ENCODE measurements at places on chromosomes 1 and 21. TPM values are rescaled to one million over a fixed set of nuclear protein-coding genes. Genes with fewer than 3 reads are reported as not detected.
A peak's percentile ranks its signal among the peaks of the same experiment; 100 is the strongest.

GRCh38 chr21:34330055-34330454, 33.8 kb upstream of the KCNE2 start:
- DNase-seq: no peak

DNA sequence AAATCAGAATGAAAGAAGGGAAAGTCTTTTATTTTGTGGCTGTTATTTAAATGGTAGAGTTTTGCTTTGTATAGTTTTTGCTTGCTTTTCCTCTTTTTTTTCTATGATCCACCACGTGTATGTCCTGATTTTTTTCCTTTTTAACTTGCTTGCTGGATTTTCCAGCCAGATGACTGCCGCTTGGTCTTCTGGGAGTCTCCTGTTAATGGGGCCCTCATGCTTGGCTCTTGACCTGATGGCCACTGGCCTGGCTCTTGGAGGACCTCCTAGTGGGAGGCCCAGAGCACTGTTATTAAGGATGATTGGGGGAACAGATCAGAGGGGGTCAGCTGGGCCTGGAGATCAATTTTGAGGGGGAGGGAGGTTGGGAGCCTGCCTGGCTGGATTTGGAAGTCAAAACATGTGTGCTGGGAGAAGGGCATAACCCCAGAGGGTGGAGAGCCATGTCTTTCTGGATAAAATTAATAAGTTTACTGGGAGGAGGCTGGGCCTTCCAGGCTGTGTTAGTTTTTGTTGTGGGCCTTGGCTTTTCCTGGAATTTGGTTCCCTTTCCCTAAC, 1.2 kb downstream of the FGGY start:
- peak; percentile 96 for DNase-seq

- DNase-seq: peak; percentile 89
Measured at GRCh38 chr1:153536012-153536670, 350 bp upstream of the S100A6 start.

DNA sequence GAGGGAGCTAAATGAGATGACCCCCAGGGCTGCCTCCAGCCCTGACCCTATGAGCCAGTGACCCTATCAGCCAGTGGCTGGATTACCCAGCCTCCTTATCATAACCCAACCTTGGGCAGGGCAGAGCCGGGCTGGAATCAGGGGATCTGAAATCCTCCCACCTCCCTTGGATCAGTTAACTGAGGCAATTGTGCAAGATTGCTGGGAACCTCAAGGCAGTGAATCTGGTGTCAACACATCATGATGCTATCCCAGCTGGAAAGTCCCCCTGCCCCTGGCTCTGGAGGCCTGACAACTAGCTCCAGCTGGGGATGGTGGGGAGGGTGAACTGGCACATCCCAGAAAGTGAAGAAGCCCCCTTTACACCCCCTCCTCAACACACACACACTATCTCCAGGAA, 6.4 kb upstream of the TSPAN1 start:
- no peak for DNase-seq

GRCh38 chr1:157137046-157137407, 1.2 kb downstream of the ETV3 start:
- peak; percentile 24 for DNase-seq

- peak; percentile 52 for DNase-seq
Measured at GRCh38 chr1:243482141-243483022, 226.5 kb downstream of the SDCCAG8 start.

DNA sequence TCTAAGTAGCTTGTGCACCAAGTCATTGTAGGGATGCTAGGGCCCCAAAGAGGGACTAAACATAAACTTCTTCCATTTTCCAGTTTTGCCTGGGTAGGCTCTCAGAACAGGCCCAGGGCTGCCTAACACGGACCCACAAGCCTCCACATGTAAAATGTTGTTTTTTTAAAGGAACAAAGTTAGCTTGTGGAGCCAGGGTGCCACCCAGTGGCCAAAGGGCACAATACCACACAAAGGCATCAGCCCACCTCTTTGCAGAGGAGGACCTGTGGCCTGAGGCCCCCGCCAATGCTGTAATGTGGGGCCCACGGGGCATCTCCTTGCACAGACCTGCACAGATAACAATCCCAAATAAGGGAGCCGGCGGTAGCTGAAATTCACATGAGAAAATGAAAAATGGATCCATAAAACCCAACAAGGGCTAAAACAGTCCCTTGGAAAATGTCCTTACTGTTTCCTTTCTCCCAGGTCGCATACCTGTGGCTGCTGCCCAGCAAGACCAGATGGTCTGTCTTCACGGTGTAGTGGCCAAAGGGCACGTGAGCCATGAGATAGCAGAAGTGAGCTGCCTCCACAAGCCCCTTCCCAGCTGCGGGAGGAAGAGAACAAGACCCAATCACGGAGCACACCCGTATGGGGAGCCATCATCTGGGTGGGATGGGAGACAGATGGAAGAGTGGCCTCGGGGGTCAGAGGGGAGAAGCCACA, 23.8 kb downstream of the SEC16B start:
- peak; percentile 68 for DNase-seq

The HSPG2 gene
- polyA plus RNA-seq: 245 TPM

The LYSMD1 gene
- 10.2 TPM for polyA plus RNA-seq

The RGS16 gene
- polyA plus RNA-seq: 9.2 TPM

The TENT5C gene
- polyA plus RNA-seq: 2.8 TPM
